ENCODE measurements at places on chromosomes 5 and 9.

DNA sequence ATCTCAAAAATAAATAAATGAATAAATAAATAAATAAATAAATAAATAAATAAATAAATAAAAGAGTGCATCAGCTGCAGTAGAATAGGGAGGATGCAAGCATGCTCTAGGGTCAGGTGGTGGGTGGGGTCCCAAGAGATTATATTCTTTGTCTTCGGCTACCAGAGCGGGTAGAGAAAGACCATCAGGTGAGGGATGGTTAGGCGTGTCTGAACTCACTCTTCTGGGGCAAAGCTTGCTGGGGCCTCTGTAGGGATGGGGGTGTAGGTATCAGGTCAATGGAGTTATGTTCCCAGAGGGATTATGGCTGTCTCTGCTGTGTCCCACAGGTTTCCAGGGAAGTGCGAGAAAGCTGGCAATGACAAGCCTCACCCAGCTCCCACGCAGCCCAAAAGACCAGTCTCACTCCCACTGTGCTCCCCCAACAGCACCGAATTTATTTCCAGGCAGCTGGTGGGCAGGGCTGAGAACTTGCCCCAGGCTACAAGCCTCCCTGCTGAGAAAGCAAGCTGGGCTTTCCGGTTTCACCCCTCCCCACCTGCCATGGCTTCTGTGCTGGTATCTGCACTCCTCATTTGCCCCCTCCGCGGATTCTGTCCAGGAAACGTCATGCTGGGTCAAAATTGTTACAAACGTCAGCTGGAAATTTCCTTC, 180.8 kb downstream of the LURAP1L start:
- no peak for DNase-seq

DNA sequence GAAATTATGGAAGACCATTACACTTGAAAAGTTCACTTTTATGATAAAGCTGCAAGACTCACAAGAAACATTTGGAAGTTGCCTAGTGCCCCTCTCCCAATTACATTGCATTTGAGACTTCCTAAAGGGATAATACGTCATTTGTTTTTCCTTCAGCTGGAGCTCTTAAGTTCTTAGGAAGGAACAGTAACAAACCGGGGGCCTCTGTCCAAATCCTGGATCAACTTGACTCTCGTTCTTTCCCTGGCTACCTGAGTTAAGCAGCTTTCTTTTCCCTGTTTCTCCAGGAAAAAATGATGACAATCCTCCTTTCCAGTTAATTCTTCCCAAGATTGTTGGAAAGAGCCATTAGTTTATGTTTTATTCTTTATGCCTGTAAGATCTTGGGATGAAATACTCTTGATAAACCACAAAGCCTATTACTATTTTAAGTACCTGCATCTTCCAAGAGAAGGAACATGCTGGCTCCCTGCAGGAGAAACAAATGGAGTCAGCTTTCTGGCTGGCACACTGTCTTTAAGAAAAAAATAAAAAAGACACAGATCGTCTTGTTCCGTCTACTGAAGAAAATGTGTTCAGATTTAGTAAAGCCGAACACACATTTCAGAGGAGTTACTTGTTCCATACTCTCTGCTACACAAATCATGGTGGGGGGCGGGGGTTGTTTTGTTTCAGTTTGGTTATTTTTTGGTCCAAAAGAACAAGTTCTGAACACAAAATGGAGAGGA, 297.9 kb downstream of the EFNA5 start:
- DNase-seq = no peak

GRCh38 chr5:5953584-5954274, 424.6 kb downstream of the MED10 start:
- no peak for DNase-seq

DNA sequence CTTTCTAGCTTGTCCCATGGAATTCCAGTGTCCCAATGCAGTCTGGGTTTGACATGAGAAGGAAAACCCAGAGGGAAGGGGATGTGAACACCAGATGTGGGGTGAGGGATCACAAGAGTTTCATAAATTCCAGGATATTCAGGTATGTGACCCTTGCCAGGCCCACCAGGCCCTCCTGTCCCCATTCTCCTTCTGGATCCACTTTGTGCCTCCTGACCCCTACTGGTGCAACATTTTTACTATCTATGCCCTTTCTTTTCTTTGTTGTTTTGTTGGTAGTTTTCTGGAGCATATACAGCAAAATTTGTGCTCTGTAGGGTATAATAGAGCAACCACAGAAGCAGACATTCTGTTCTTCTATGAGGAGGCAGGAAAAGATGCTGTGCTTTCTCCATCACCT, 597.0 kb upstream of the GRAMD2B start:
- DNase-seq = no peak

DNA sequence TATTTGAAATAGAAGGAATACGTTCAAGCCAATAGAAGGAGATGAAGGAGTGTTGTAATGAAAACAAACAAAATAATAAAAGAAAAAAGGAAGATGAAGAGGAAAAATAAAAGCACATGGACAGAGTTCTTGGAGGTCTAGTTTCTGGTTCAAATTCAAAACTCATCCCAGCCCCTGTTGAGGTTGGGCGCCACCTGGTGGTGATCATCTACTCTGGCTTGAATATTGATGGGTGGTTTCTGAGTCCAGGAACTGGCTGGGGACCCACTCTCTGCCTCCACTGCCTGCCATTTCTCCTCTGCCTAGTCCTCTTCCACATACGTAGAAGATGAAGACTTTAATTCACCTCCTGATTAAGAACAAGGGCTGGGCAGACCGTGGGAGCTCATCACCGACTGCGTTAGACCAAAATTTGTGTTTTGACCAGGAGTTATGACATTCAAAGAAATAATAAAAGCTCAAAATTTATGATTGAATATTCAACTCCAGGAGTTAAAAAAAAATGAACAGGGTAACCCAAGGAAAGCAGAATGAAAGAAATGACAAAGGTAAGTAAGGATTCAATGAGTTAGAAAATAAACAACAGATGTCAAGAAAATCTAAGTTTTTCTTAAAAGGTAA, 99.0 kb upstream of the SLC1A3 start:
- DNase-seq = peak; percentile 67
